ENCODE measurements at places on chromosomes 1 and 21. TPM values are rescaled to one million over a fixed set of nuclear protein-coding genes. Genes with fewer than 3 reads are reported as not detected.

Gene OVAAL
- total RNA-seq, result not detected

Gene OR10Z1
- not detected for total RNA-seq

Gene KRTAP19-2
- not detected for total RNA-seq

Gene KMO
- total RNA-seq, result not detected

Gene LCE3E
- not detected for total RNA-seq

Gene ALDH9A1
- total RNA-seq, result 37.0 TPM

Gene TGFBR3
- 21.0 TPM for total RNA-seq

- peaks cover 19% of the 10 kb centered on the region for H3K4me1 ChIP-seq
- H3K36me3 ChIP-seq, result no peaks in the 10 kb centered on the region
- peaks cover 10% of the 10 kb centered on the region for H3K27me3 ChIP-seq
- peak; percentile 52 for DNase-seq
- peak overlapping the region; percentile 96 for H3K27ac ChIP-seq
- H3K4me3 ChIP-seq, result peak overlapping the region; percentile 87
Observed at GRCh38 chr1:58781541-58782177, 2.2 kb downstream of the JUN start.

DNA sequence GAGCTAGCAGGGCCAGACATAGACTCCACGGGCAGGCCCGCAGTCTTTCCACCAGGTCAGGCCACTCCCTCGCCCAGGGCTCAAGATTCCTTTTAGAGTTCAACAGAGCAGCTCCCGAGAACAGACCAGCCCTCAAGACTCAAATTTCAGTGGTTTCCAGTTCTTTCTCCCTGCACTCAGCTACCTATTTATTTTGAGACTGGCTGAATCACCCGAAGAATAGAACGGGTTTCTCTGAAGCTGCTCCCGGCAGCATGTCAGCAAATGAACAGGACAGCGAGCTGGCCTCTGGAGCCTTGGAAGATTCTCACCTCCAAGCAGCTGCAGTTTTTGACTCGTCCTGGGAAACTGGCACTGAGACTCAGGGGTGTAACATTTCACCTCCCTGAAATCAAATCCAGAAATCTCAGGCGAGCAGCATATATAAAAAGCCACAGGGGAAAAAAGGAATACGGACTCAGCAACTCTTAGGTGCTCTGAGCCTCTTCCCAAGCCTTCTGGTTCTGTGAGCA is 177.9 kb downstream of the CLIC6 start:
- peaks cover 5% of the 10 kb centered on the region for H3K36me3 ChIP-seq
- H3K4me1 ChIP-seq, result peaks cover 41% of the 10 kb centered on the region
- no peaks in the 10 kb centered on the region for H3K27me3 ChIP-seq
- H3K27ac ChIP-seq, result peak overlapping the region; percentile 89
- DNase-seq, result no peak

GRCh38 chr1:35085421-35085820 is 6.2 kb downstream of the ZMYM1 start:
- H3K36me3 ChIP-seq, result no peaks in the 10 kb centered on the region
- H3K27me3 ChIP-seq, result no peaks in the 10 kb centered on the region
- H3K4me1 ChIP-seq, result peaks cover 19% of the 10 kb centered on the region
- peak overlapping the region; percentile 71 for H3K27ac ChIP-seq
- no peak overlapping the region for H3K4me3 ChIP-seq

DNA sequence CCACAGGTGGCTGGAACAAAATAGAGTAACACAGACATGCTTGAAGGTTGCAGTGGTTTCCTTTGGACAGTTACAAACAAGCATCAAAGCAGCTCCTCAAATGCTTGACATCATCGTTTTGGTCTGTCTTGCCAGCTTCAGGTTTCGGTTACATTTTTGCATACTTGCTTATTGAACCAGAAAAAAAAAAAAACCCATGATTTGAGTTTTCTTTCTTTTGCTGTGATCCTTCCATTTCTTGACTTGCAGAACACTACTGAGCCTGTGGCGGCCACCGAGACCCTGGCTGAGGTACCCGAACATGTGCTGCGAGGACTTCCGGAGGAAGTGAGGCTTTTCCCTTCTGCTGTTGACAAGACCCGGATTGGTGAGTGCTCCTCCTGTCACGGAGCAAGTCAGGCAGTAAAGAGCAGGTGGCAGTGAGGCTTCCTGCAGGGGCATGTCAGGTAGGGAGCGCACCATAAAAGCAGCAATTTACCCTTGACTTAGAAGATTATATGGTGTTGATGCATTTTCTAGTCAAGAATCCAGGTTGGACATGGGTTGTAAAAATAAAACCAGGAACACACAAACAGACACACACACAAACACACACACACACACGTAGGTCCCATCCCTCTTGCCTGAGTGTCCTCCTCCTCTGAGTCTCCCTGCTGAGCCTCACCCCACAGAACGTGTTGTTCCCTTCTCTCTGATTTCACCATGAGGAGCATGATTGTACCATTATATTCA is 30.9 kb downstream of the PRDM2 start:
- H3K36me3 ChIP-seq, result peaks cover 2% of the 10 kb centered on the region
- peak; percentile 59 for DNase-seq
- H3K4me3 ChIP-seq, result peak overlapping the region; percentile 85
- peaks cover 59% of the 10 kb centered on the region for H3K4me1 ChIP-seq

DNA sequence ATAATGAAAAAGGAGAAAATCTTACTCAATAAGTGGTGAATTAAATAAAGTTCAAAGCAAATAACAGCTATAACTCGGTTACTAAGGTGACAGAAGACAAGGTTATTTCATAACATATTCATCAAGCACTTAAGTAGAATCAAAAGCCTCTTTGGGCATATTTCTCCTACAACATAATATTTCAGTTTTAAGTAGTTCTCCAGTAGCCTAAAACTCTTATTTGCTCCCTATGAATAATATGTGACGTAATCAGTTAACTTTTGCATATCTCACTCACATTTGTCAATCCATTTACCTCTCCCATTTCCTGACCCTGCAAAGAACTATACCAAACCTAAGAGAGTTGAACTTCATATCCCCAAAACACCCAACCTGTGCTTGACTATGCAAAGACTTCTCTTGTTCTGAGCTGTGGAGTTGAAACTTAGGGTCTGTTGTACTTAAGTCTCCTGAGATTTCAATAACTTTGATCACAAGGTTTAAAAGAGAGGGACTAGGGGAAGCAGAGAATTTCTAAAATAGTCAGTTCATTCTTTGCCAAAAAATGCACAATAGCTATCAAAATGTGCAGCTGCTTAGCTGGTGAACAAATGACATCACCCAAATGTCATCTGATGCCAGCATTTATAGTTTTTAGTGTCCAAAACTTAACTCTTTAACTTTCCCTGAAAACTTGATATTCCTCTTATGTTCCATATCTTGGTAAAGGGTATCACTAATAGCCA is 37.2 kb downstream of the TTLL7 start:
- no peak for DNase-seq
- H3K4me3 ChIP-seq, result no peak overlapping the region
- no peaks in the 10 kb centered on the region for H3K36me3 ChIP-seq
- H3K27me3 ChIP-seq, result peaks cover 9% of the 10 kb centered on the region
- H3K27ac ChIP-seq, result no peak overlapping the region

DNA sequence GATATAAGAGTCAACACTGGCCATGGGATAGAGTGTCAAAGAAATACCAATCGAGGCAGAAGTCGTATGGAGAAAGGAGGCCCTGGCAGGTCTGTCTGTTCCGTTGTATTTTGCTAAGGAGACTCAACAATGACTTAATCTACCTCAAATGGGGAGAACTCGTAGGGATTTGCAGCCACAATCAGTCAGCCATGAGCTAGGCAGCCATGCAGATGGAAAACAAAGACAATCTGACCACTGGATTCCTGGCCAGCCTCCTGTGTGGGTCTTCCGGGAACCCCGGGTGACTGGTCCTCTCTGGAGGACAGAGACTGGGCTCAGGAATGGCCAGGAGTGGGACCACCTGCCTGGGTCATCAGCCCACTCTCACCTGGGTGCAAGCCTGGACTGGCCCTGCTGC is 167.8 kb downstream of the ETS2 start:
- no peak overlapping the region for H3K27ac ChIP-seq
- H3K27me3 ChIP-seq, result peaks cover 15% of the 10 kb centered on the region
- DNase-seq, result no peak
- no peaks in the 10 kb centered on the region for H3K4me1 ChIP-seq
- peaks cover 2% of the 10 kb centered on the region for H3K36me3 ChIP-seq

DNA sequence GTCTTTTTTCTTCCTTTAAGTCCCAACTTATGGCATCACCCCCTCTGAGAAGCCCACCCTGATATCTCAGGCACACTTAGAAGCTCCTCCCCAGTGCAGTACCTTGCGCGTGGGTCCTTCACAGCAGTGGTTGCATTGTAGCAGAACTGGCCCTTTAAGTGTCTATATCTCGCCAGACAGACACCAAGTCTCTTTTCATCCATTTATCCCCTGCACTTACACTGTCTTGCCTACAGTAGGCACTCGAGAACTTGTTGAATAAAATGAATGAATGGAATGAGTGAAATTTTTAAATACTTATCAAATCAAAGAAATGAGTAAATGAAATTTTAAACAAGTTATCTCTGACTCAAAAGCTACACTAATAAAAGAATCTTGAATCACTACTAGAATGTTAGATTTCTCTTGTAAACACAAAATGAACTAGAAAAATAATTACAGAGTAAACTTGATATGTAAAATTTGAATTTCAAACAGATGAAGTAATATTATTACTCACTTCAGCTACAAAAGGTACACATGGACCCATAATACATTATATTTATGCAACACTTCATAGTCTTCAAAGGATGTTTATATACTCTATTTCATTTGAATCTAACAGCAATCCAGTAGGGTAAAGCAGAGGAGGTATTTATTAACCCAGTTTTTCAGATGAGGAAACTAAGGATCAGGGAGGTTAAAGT is 54.7 kb upstream of the MAN1A2 start:
- no peak overlapping the region for H3K27ac ChIP-seq
- peaks cover 7% of the 10 kb centered on the region for H3K4me1 ChIP-seq

DNA sequence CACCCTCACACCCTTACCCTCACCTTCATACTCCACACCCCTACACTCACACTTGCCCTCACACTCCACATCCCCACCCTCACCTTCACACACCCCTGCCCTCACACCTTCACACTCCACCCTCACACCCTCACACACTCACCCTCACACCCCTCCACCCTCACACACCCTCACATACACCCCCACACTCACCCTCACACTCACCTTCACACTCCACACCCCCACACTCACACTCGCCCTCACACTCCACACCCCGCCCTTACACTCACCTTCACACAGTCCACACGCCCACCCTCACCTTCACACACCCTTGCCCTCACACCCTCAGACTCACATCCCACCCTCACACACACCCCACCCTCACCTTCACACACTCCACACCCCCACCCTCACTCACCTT is 43.6 kb upstream of the EDN2 start:
- H3K27ac ChIP-seq, result no peak overlapping the region
- DNase-seq, result no peak
- peaks cover 21% of the 10 kb centered on the region for H3K4me1 ChIP-seq
- H3K4me3 ChIP-seq, result no peak overlapping the region
- H3K36me3 ChIP-seq, result peaks cover 9% of the 10 kb centered on the region
- H3K27me3 ChIP-seq, result no peaks in the 10 kb centered on the region

- peaks cover 32% of the 10 kb centered on the region for H3K27me3 ChIP-seq
- H3K4me1 ChIP-seq, result peaks cover 4% of the 10 kb centered on the region
Observed at GRCh38 chr1:170215072-170215885, 69.5 kb downstream of the NTMT2 start.

DNA sequence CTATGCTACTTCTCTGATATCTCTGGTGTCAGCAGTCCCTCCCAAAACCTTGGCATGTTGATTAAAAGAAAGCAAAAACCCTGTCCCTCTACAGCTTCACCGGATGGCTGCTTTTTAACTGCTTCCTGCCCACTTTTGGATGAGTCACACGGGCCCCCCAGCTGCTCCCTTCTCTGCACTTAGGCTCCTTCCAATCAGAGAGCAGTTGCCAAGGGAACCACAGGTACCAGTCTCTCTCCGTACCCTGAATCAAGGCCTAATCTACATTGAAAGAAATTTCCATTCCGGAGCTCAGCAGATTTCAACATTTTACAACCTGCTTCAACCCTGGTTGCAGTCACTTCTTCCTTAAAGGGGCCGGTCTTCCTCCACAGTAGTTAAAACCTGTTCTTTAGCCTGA is 70.6 kb upstream of the GJB5 start:
- H3K4me1 ChIP-seq, result peaks cover 5% of the 10 kb centered on the region
- no peak overlapping the region for H3K4me3 ChIP-seq
- no peak for DNase-seq
- H3K36me3 ChIP-seq, result no peaks in the 10 kb centered on the region

GRCh38 chr21:31781737-31782136 is 49.8 kb upstream of the SCAF4 start:
- H3K4me1 ChIP-seq, result peaks cover 5% of the 10 kb centered on the region
- no peak overlapping the region for H3K4me3 ChIP-seq
- peaks cover 26% of the 10 kb centered on the region for H3K27me3 ChIP-seq

DNA sequence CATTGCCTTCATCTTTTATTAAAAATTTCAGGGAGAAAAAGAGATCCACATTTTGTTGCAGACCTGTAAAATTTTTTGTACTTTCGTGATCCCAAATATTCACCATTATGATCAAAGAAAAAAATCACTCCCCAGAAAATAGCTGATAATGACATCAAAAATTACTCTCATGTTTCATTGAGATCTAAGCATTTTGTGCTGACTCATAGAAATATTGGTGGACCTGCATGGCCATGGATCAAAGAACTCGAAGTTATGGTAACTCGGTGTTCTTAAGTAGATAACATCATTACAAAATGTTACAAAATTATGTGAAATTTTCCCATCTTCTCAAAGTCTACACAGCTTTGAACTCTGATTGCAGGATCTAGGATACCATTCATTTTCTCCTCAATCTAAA is 135.8 kb downstream of the PTGER3 start:
- H3K4me3 ChIP-seq, result no peak overlapping the region
- no peaks in the 10 kb centered on the region for H3K27me3 ChIP-seq
- no peaks in the 10 kb centered on the region for H3K36me3 ChIP-seq
- no peaks in the 10 kb centered on the region for H3K4me1 ChIP-seq

DNA sequence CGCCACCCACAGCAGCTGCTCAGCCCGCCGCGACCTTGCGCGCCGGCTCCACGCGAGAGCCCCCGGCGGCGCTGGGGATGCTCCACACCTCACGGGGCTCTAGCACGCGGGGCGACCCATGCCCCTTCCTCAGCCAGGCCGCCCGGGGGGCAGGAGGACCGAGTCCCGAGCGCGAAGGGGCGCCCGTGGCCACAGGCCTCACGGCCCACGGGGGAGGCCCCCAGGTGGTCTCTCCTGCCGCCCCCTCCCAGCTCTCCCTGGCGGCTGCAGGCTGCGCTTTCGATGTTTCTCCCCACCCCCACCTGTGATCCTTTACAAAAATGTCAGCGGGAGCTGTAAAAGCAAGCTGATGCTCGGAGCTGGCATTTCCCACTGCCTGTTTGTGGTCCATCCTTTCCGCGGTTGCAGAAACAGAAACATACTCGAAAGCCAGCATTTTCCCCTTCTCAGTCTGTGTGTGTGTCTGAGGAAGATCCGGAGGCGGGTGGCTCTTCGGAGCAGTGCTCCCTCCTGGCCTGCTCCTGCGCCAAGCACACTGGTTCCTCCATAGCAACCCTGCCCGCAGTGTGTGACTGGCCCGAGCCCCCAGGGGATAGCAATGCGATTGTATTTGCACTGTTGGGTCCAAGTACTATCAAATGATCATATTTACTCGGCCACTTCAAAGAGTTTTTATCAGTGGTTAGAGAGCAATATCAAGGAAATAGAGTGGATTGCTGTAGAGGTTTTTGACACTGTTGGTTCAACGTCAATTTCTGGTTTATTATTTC is 2.1 kb downstream of the KIF26B start:
- H3K27me3 ChIP-seq, result peaks cover 51% of the 10 kb centered on the region
- no peak for DNase-seq
- H3K27ac ChIP-seq, result no peak overlapping the region
- peak overlapping the region; percentile 89 for H3K4me3 ChIP-seq

GRCh38 chr21:45948576-45949141 is 32.9 kb upstream of the COL6A1 start:
- DNase-seq, result no peak
- peaks cover 25% of the 10 kb centered on the region for H3K27me3 ChIP-seq
- no peak overlapping the region for H3K27ac ChIP-seq
- no peak overlapping the region for H3K4me3 ChIP-seq
- H3K4me1 ChIP-seq, result peaks cover 3% of the 10 kb centered on the region

All from T-helper 17 cell (primary cell).